ENCODE measurements at places on chromosomes 11 and 22. TPM values are rescaled to one million over a fixed set of nuclear protein-coding genes. Genes with fewer than 3 reads are reported as not detected.

The CCDC73 gene
- not detected for total RNA-seq

The DEUP1 gene
- total RNA-seq, result not detected

The GPHA2 gene
- not detected for total RNA-seq

The PAX6 gene
- 215 TPM for total RNA-seq

The MIOX gene
- total RNA-seq, result not detected

The MYO7A gene
- 0.97 TPM for total RNA-seq

The ARHGAP42 gene
- total RNA-seq, result 31.0 TPM

The HPS4 gene
- 65.3 TPM for total RNA-seq

The PGA5 gene
- not detected for total RNA-seq

The E2F8 gene
- total RNA-seq, result 5.7 TPM

The CSNK1E gene
- total RNA-seq, result 106 TPM

The OR52I2 gene
- total RNA-seq, result not detected

The OR5A1 gene
- 0.06 TPM for total RNA-seq

The ACTN3 gene
- total RNA-seq, result 33.0 TPM

The TMEM218 gene
- total RNA-seq, result 47.9 TPM

The GAB4 gene
- total RNA-seq, result not detected

The CYP2D6 gene
- 1.5 TPM for total RNA-seq

The NOX4 gene
- 3.3 TPM for total RNA-seq

The LSP1 gene
- not detected for total RNA-seq

The VSTM5 gene
- total RNA-seq, result 0.37 TPM

The B3GAT1 gene
- 11.0 TPM for total RNA-seq

The FGF4 gene
- total RNA-seq, result 0.22 TPM

The SLCO2B1 gene
- total RNA-seq, result 0.12 TPM

The CRYBB2 gene
- not detected for total RNA-seq

The XBP1 gene
- total RNA-seq, result 73.9 TPM

The IL17RA gene
- 2.7 TPM for total RNA-seq

The UBQLNL gene
- 0.19 TPM for total RNA-seq

The GRAMD1B gene
- total RNA-seq, result 12.6 TPM

The NLRP10 gene
- total RNA-seq, result not detected

The TRIM49 gene
- total RNA-seq, result not detected

The KRTAP5-5 gene
- total RNA-seq, result not detected

The C22orf31 gene
- not detected for total RNA-seq

The TREH gene
- total RNA-seq, result not detected

The CHST1 gene
- not detected for total RNA-seq

The GAS2L1 gene
- total RNA-seq, result 0.95 TPM

The CALCA gene
- not detected for total RNA-seq

The CD3G gene
- total RNA-seq, result not detected

The FGF3 gene
- total RNA-seq, result not detected

The GRK3 gene
- total RNA-seq, result 21.4 TPM

The MYRF gene
- total RNA-seq, result 5.8 TPM

The TYR gene
- total RNA-seq, result not detected

The MGAT3 gene
- 18.5 TPM for total RNA-seq

The TEF gene
- 11.0 TPM for total RNA-seq

The ANKRD49 gene
- 14.4 TPM for total RNA-seq

The NRXN2 gene
- 9.2 TPM for total RNA-seq

The OTOG gene
- 0.34 TPM for total RNA-seq

The SLC17A6 gene
- total RNA-seq, result not detected

The NCAPD3 gene
- total RNA-seq, result 45.0 TPM

The ISX gene
- total RNA-seq, result not detected

The KCNK4 gene
- total RNA-seq, result not detected

The NDUFA6 gene
- 132 TPM for total RNA-seq

The OR52E8 gene
- not detected for total RNA-seq

The KCNK7 gene
- 0.34 TPM for total RNA-seq

The TEX12 gene
- total RNA-seq, result 0.51 TPM

The GDPD4 gene
- total RNA-seq, result not detected

All from neural progenitor cell (in vitro differentiated cells).